Transverse colon (tissue), 4 donors: ENCODE measurements at places on chromosomes 7 and 10. TPM values are rescaled to one million over a fixed set of nuclear protein-coding genes. Genes with fewer than 3 reads are reported as not detected.

The LRRN3 gene
- not detected for total RNA-seq

The ATP5MK gene
- total RNA-seq = 415 TPM

The NUTM2B gene
- 1.6 TPM for total RNA-seq

The SLC13A1 gene
- total RNA-seq = not detected

The WDR11 gene
- 80.0 TPM for total RNA-seq
